Amniotic stem cell (primary cell): ENCODE measurements at places on chromosomes 3 and 15.

- DNase-seq: no peak
These were observed 477.6 kb upstream of the KCNMB2 start for GRCh38 chr3:178058629-178059028.

DNA sequence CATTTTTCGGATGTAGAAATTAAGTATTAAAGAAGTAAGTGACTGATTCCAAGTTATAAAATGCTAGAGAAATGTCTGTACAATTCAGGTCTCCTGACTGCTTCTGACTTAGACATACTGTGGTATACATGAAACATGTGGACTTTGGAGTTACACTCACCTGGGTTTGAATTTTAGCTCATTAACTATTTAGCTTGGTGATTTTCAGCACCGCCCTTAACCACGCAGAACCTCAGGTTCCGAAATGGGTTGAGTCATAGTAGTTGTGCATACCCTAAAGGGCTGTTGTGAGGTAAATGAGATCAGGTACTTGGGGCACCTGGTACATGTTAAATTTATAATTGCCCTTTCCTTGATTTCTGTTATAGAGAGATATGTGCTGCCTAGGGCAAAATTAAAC is 32.9 kb upstream of the UTS2B start:
- DNase-seq: no peak

DNA sequence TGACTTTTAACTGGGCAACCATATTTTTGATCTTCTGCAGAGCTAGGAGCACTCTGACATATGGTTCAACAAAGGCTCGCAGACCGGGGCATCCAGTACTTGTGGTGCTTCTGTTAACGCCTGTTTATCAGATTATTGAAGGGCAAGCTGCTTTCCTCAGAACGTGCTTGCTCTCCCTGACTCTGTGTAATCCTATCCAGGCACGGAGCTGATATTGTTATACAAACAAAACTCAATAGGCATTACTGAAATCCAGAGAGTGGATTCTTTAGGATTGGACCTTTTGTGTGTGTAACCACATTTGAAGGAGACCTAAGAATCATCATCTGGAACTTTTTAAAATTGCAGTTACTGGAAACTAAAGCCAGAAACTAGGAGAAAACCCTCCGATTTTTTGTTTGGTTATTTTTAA is 246.5 kb downstream of the PTPRG start:
- no peak for DNase-seq

DNA sequence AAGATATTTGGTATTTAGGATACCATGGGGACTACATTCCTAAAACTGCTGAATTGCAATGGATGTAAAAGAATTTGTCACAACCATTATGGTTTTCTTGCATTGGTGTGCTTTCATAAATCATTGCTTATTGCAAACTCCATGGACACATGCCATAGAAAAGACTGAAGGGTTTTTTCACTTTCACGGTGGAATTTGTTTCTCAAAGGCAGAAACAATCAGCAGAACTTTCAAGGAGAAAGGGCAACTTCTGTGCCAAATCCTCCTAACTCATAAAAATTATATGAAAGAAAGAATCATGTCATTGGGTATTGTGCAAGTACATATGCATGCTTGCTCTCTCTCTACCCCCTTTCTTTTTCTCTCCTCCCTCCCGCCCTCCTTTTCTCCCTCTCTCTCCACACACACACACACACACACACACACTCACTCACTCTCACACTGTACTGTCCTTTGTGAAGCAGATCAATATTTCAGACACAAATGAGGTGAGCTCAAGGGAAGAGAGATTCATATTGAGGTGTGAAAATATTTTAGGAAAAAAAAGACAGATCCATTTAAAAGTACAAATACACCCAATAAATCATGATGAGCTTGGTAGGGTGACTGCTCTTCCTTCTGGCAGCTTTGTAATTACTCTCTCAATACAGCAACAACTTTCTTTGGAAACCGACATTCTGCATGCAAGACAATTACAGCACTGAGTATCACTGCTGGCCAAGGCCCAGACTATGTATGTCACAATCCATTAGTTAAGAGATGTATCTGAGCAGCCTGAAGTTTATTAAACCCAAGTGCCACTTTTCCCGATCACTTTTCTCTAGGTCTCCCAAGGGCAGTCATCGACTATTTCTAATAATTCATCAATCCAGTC is 492.6 kb downstream of the TUSC7 start:
- no peak for DNase-seq

GRCh38 chr3:183443395-183444385 is 15.3 kb upstream of the MCF2L2 start:
- no peak for DNase-seq

DNA sequence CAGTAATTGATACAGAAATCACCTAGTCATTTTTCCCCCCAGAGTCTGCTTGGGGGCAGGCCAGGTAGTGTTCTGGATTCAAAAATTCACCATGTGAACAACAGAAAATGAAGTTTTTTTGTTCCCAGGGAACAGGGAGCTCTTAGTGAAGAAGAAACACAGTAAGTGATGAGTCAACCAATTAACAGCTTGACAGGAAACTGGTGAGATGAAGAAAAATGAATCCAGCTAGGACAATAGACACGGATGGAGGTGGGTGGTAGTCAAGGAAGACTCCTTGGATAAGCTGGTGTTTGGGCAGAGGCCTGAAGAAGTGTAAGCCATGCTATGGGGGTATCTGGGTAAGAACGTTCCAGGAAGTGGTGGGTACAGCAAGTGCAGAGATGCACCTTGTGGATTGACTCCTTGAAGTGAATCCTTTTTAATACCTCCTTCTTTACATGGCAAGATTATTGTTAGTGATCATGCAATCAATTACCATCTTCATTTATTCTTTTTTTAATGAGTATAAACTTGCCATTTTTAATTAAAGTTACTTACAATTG is 339.9 kb upstream of the RGMA start:
- no peak for DNase-seq
